ENCODE measurements at places on chromosomes 11 and 22.

DNA sequence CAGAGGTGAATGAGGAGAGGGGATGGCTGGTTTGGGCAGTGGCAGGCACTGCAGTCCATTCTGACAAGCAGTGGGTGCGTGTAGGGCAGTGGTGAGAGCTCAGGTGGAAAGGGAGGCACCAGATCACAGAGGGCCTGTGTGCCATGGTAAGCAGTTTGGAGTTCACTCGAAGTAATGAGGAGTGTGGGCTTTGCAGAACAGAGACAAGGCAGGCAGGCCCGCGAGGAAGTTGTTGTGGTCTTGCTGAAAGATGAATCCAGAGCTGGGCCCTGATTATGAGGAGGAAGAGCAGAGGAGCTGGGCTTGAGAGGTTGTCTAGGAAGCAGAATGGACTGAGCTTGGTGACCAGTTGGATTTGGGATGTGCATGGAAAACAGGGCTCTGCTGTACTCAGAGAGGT, 1.6 kb upstream of the DNAJB13 start:
- no peak for DNase-seq

- no peak for DNase-seq
Observed at GRCh38 chr11:10451426-10452116, 3.5 kb upstream of the AMPD3 start.

DNA sequence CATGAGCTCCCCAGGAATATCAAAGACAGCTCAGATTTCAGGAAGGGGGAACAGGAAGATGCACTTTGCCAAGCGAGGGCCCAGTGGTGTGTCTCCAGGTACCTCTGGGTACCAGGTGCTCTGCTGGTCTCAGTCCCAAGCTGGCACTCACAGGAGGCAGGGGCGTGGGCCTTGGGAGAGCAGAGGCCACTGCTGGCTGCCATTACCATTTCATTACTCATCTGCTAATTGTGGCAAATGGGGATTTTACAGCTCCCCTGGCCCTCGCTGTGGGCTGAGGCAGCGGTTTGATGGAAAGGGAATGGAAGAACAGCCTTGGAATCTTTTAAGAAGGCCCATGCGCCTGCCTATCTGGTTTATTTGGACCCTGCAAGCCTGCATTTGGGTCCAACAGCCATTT, 192.0 kb upstream of the NAV2 start:
- DNase-seq, result no peak

DNA sequence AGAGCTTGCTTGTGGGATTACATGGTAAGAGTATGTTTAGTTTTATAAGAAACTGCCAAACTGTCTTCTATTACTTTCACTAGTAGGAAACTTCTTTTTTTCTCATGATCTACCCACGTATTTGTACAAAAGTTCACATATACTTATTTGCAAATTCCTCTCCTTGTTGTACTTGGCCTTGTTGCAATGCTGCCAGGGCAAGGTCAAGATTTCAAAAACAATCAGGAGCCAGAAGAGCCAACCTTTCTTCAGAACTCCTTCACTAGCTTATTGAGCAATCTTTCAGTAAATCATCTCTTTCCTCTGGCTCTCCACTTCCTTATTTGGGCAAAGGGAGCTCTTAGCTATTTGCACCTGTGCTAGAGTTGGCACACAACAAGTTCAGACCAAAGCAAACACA, 9.7 kb downstream of the SRSF8 start:
- no peak for DNase-seq

DNA sequence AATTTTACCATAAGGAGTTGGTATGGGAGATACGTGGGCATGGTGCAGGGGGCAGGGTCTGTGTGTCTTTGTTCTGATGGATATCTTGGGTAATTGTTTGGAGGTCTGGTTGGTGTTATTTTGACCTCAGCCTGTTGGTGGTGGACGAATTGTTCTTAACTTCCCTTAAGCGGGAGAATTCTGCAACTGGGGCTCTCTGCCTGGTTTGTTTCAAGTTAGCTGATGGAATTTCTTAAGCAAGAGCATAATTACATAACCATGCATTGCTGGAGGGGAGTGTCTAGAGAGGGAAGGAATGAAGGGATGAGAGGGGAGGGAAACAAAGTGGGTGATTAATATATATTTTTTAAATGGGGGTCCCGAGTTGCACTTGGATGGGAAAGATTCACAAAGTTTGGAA, 908.5 kb upstream of the RAG2 start:
- no peak for DNase-seq

Measured in NCI-H748 treated with DMSO at 0.1 percent for 48 hours (cell line).